ENCODE measurements at places on chromosomes 1 and 21. TPM values are rescaled to one million over a fixed set of nuclear protein-coding genes. Genes with fewer than 3 reads are reported as not detected.

DNA sequence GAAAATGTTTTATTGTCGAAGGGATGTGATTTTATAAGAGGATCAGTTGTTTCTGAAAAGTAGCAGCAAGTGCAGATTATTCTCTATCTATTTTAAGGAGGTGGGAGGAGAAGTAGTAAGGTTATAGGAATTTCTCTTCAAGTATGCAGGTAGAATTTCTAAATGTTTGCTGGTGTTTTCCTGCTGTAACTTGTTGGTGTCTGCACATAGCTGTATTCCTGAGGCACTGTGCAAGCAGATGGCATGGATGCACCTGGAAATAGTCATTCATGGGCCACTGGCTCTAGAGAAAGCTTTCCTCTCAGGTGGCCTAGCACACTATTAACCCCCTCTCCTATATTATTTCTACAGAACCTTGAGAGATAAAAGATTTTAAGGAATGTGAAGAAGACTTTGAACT lies 30.3 kb upstream of the PODN start:
- no peak for DNase-seq

Gene PRAMEF17
- not detected for total RNA-seq

Gene CFAP410
- total RNA-seq = 23.2 TPM

Gene PTGS2
- 1.9 TPM for total RNA-seq

GRCh38 chr1:19400192-19400611 lies 85.1 kb downstream of the CAPZB start:
- DNase-seq = no peak

- no peak for DNase-seq
Observed at GRCh38 chr1:213484333-213484732, 433.3 kb downstream of the RPS6KC1 start.

- DNase-seq = no peak
Observed at GRCh38 chr1:185337246-185337645, 20.2 kb upstream of the IVNS1ABP start.

Gene IFT25
- total RNA-seq = 10.1 TPM

GRCh38 chr21:16842696-16843035 lies 670.2 kb upstream of the CXADR start:
- no peak for DNase-seq

Gene OR2L5
- total RNA-seq = not detected

Gene SIK1
- total RNA-seq = 3.9 TPM

- no peak for DNase-seq
Observed at GRCh38 chr1:154987326-154987725, 4.2 kb downstream of the FLAD1 start.

Gene SYCP1
- not detected for total RNA-seq

DNA sequence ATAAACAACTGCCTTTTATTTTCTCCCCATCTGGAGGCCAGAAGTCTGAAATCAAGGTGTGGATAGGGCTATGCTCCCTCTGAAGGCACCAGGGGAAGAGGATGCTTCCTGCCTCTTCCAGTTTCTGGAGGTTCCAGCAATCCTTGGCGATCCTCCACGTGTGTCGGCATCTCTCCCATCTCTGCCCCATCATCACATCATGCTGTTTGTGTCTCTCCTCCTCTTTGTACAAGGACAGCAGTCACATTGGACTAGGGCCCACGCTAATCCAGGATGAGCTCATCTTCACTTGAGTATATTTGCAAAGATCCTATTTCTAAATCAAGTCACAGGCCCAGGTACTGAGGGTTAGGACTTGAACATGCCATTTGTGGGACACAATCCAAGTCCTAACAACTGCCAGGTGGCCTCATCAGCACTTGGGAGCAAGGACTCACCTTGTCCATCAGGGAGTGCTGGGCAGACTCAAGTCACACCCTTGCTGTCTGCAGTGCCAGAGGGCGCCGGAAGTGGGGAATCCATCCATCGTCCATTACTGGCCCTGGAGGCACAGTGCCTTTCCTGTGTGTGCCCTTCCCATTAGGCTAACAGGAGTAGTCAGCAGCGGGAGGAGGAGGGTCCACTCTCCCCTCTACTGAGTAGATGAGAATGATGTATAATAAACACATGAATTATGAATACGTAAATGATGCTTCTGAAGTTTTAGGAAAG lies 185.4 kb upstream of the AJAP1 start:
- no peak for DNase-seq

DNA sequence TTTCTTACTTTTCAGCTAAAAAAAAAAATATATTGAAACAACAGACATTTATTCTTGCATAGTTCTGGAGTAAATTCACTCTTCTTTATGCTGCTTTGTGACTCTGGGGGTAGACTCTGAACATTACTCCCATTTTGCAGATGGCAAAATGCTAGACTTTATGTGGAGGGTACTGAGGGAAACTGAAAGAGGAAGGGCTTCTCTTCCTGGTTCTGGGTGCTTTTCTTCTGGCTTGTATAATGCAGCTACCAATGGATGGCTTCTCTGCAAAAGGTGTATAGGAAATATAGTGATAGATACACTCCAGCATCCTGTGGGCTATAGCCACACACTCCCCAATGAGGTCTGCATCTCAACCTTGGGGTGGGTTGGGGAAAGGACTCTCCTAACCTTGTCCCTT lies 19.7 kb upstream of the ZBTB40 start:
- no peak for DNase-seq

Gene SAMD11
- 2.7 TPM for total RNA-seq

- no peak for DNase-seq
Observed at GRCh38 chr1:183370399-183371058, 47.7 kb downstream of the NMNAT2 start.

- no peak for DNase-seq
Observed at GRCh38 chr1:223724376-223724775, 12.0 kb downstream of the CAPN2 start.

Gene MAP3K21
- total RNA-seq = 1.2 TPM

- no peak for DNase-seq
Observed at GRCh38 chr1:78088486-78088885, 42.7 kb downstream of the GIPC2 start.

DNA sequence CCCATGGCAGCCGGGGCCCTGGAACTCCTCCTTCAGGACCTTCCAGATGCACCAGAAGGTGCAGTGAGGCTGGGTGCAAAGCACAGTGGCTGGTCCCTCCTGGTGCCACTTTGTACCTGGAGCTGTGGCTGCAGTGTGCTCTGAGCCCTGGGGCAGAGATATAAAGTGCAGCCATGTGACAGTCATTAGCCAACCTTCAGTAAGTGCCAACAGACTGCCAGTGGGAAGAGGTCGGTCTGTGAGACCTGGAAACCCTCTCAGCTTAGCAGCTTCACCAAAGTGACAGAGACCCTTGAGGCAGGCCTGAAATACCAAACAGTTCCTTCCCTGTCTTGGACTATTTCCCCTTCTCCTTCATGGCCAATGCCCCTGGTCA lies 26.7 kb upstream of the NGF start:
- DNase-seq = no peak

DNA sequence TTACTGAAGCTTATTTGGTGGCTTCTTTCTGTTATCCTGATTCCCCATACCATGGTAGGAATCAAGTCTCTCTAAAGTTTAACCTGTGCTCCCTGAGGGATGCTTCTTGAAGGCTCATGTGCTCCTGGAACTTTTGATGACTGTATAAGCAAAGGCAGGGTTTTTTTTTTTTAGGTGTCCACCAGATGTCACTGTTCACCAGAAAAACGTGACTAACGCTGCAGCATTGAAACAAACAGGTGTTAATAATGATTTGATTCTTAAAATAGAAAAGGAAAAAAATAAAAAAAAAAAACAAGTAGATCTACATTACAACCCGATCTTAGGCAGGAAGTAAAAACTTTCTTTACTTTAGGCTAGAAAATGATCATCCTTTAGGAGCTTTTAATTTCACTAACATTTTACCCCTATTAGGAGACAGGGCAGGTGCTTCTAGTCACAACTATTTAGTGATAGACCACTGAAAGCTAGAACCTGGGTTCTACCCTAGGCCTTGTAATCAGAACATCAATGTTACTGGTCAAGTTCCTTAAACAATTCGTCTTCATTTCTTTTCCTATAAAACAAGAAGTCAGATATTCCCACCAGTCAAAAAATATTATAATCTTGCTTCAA lies 223.0 kb downstream of the PLA2G4A start:
- DNase-seq = no peak

Gene MTOR
- 36.0 TPM for total RNA-seq

DNA sequence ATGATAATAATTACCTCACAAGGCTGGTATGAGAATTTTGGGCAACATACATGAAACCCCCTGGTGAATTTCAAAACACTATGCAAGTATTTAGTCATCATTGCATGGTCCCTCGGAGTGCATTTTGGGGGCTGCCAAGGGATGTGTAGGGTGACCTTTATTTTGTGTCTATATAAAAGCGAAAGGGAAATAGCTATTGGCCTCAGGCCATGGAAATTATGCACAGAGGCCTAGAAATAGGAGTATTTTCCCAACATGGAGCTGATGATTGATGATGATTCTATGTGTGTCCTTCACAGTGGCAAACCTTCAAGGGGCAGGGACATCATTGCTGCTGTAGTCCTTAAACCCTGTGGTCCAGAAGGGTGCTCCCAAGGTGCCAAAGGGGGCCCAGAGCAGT lies 265.5 kb downstream of the ST6GALNAC3 start:
- no peak for DNase-seq

Gene LCE2A
- not detected for total RNA-seq

- DNase-seq = no peak
Observed at GRCh38 chr1:18481921-18482701, 1.4 kb downstream of the KLHDC7A start.

DNA sequence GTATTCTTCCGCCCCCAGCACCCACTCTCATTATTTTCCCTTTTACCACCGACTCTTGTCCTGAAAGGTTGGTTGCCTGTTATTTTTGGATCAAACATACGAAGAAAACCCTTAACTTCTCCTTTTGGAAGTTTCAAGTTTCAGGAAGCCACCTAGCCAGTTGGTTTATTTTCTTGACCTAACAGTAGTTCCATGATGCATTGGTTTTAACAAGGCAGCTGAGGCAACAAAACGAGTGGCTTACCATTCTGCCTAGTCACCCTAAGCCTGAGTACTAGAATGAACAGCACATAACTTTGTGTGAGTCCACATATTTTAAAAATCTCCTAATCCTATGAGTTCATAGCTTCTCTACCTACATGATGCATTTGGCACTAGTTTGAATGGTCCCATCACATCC lies 28.9 kb downstream of the OLFM3 start:
- no peak for DNase-seq
